ENCODE measurements at places on chromosomes 6 and 20.

GRCh38 chr20:36856195-36856594 is 19.7 kb upstream of the TLDC2 start:
- no peak for DNase-seq

DNA sequence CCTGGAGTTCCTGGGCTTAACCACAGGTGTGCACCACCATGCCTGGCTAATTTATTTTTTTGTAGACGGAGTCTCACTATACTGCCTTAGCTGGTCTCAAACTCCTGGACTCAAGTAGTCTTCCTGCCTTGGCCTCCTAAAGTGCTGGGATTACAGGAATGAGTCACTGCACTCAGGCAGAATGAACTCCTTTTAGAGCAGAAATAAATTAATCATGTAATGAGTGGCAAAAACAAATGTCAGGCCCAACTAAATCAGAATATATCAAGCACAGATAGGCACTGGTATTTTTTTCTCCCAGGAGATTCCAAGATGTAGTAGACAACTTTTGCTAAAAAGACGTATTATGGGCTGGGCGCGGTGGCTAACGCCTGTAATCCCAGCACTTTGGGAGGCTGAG is 2.6 kb downstream of the RPS10 start:
- no peak for DNase-seq

DNA sequence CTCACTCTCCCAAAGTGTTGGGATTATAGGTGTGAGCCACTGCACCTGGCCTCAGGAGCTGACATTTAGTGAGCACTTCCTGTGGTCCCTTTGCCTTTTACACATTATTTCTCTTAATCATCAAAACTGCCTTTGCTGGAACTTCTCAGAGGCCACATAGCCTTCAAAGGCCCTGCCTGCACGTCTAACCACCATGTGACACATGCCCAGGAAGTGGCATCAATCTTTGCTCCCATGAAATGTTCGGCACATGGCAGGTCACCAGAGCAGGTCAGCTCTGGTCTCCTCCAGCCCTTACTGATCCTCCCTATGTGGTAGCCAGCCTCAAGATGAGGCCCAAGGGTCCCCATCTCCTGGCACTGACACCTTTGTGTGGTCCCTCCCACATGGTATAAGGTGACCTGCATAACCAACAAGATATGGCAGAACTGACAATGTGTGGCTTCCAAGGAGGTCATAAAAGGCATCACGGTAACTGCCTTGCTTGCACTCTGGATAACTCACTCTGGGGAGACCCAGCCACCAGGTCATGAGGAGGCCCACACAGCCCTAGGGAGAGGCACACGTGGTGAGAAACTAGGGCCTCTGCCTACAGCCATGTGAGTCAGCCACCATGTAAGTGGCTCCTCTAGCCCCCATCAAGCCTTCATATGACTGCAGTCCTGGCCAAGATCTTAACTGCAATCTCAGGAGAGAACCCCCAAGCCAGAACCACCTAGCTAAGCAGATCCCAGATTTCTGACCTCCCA is 28.8 kb upstream of the HMGA1 start:
- no peak for DNase-seq

- DNase-seq = no peak
Observed at GRCh38 chr6:139392794-139393193, 18.3 kb upstream of the CITED2 start.

DNA sequence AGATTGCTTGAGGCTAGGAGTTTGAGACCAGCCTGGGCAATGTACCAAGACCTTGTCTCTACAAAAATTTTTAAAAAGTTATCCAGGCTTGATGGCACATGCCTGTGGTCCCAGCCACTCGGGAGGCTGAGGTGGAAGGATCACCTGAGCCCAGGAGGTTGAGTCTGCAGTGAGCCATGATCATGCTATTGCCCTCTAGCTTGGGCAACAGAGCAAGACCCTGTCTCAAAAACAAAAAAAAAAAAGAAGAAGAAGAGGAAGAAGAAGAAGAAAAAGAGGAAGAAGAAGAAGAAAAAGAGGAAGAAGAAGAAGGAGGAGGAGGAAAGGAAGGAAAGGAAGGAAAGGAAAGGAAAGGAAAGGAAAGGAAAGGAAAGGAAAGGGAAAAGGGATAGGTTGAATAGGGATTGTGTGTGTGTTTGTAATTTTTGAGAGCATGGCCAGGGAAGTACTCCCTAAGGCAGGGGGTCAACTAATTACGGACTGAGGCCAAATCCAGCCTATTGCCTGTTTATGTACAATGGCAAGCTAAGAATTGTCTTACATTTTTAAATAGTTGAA is 43.0 kb upstream of the ZNF217 start:
- DNase-seq = no peak

Data from stimulated activated CD4-positive, alpha-beta T cell treated with anti-CD3 and anti-CD28 coated beads, Interleukin-12 subunit alpha, Interleukin-12 subunit beta, amount 100 ng/mL, for 24 hours (primary cell).